Panc1 (cell line): ENCODE measurements at places on chromosomes 11 and 22. TPM values are rescaled to one million over a fixed set of nuclear protein-coding genes. Genes with fewer than 3 reads are reported as not detected.

- no peak for DNase-seq
- no peaks in the 10 kb centered on the region for H3K27me3 ChIP-seq
- no peak overlapping the region for H3K27ac ChIP-seq
Measured at GRCh38 chr11:17150521-17150920, 57.3 kb downstream of the PIK3C2A start.

GRCh38 chr11:20025332-20025840 lies 134.9 kb downstream of the DBX1 start:
- no peaks in the 10 kb centered on the region for H3K36me3 ChIP-seq
- peaks cover 10% of the 10 kb centered on the region for H3K4me1 ChIP-seq
- no peaks in the 10 kb centered on the region for H3K27me3 ChIP-seq

- H3K4me3 ChIP-seq: no peak overlapping the region
- no peaks in the 10 kb centered on the region for H3K4me1 ChIP-seq
- no peak for DNase-seq
- H3K27ac ChIP-seq: no peak overlapping the region
Measured at GRCh38 chr22:37080838-37081237, 28.7 kb downstream of the TMPRSS6 start.

The SSRP1 gene
- 173 TPM for total RNA-seq

The NCR3LG1 gene
- total RNA-seq: 8.6 TPM

The MS4A4E gene
- not detected for total RNA-seq
